ENCODE measurements at places on chromosomes 6 and 20.
A peak's percentile ranks its signal among the peaks of the same experiment; 100 is the strongest.

DNA sequence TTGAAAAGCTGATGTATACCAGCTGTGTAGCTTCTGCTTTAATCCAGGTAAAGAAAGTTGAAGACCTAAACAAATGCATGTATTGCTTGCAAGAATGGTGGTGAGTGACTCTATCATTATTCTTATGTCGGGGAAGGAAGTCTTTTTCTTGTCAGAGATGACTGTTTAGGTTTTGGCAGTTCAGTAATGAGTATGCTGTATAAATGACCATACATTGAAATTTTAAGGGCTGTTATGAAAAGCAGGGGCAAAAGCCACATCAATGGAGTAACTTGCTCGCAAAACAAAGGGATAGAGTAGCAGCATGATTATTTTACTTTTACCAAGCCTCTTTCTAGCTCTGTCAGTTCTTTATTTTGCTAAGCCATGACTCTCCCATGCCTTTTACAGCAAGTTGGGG, 55.9 kb upstream of the NUP153 start:
- no peak for DNase-seq

DNA sequence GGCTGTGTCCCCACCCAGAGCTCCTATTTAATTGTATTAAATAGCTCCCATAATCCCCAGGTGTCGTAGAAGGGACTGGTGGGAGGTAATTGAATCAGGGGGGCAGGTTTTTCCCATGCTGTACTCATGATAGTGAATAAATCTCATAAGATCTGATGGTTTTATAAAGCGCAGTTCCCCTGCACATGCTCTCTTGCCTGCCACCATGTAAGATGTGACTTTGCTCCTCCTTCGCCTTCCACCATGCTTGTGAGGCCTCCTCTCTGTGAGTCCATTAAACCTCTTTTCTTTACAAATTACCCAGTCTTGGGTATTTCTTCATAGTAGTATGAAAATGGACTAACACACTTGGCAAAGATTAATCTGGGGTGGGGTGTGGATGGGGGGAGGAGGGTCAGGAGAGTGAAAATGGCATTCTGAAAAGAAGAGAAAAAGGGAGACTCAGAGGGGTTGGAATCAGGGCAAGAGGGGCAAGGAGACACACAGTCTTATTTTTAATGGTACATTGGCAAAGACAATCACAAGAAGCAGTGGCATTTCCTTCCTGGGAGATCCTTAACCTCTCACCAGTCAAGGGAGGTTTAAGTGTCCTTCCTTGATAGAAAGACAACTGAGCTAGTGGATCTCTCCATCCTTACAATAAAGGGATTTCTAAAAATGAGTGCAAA, 37.5 kb upstream of the NOX3 start:
- DNase-seq = no peak

- no peak for DNase-seq
Observed at GRCh38 chr20:32159766-32160221, 47.7 kb downstream of the PLAGL2 start.

DNA sequence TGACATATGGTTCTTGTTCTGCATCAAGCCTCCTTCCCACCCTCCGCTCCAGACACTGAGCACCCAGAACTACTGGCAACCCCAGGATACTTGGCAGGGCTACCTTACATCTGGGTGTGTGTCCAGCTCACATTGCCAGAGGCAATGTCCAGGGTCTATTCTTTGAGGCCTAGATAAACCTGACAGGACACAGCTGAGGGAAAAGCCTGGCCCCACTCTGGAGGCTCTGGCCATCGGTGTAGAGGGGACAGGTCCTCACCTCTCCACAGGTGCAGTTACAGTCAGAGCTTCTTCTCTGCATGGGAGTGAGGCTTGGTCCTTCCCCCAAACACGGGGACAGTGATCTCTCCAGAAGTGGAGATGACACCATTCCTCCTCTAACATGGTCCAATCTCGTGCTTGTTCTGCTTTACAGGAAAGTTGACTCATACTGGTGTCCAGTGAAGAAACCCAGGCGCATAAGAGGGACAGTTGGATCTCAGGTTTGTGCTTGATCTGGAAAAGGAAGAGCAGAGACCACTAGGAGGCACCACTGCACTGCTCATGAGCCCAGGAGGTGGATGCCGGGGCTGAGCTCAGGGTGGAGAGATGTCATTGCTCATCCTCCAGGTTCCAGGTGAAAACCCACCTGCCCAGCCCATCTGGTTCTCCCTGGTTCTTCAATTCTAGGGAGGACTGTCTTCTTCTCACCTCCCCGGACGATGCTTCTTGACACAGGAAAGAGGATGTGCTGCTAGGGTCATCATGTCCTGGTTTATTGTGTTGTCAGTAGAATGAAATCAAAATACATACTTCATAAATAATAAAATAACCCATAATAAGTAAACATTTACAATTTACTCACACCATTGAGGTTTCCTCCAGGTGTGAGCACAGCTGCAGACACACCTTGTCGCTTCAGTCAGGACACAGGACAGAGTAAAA, 14.7 kb downstream of the HLA-F start:
- peak; percentile 49 for DNase-seq

- no peak for DNase-seq
Observed at GRCh38 chr20:22924046-22924737, 110.9 kb upstream of the SSTR4 start.

Data from Kasumi-1 (cell line).